ENCODE measurements at places on chromosomes 12 and 14. TPM values are rescaled to one million over a fixed set of nuclear protein-coding genes. Genes with fewer than 3 reads are reported as not detected.

TAC3 gene
- total RNA-seq = not detected

R3HDM2 gene
- 22.5 TPM for total RNA-seq

PTGER2 gene
- total RNA-seq = not detected

ADCY6 gene
- total RNA-seq = 20.0 TPM

LRTM2 gene
- total RNA-seq = 2.5 TPM

RNASE3 gene
- not detected for total RNA-seq

MAP1LC3B2 gene
- 3.8 TPM for total RNA-seq

ZFHX2 gene
- total RNA-seq = 5.5 TPM

SIX4 gene
- total RNA-seq = 1.7 TPM

SLC25A29 gene
- 54.1 TPM for total RNA-seq

SLC7A7 gene
- total RNA-seq = 0.94 TPM

- ATAC-seq = peak; percentile 27
These were observed 51.1 kb downstream of the RAB35 start for GRCh38 chr12:120065472-120065871.

- peak; percentile 24 for ATAC-seq
These were observed at the start of gene CCND2 for GRCh38 chr12:4273652-4274395. Gene CCND2 (plus strand): TSS chr12:4273762. CDS start chr12:4274041, 279 bp downstream.

DNA sequence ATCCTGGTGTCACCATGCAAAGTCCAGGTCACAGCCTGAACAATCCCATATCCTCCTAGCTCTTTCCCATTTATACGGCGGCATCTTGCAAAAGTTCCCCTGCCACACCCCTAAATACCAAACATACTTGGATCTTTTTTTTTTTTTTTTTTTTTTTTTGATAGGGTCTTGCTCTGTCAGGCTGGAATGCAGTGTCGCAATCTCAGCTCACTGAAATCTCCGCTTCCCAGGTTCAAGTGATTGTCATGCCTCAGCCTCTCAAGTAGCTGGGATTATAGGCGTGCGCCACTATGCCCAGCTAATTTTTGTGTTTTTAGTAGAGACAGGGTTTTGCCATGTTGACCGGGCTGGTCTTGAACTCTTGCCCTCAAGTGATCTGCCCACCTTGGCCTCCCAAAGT lies 451.3 kb downstream of the GLT1D1 start:
- ATAC-seq = no peak

- no peak for ATAC-seq
These were observed 151.4 kb downstream of the SSPN start for GRCh38 chr12:26346736-26347135.

DNA sequence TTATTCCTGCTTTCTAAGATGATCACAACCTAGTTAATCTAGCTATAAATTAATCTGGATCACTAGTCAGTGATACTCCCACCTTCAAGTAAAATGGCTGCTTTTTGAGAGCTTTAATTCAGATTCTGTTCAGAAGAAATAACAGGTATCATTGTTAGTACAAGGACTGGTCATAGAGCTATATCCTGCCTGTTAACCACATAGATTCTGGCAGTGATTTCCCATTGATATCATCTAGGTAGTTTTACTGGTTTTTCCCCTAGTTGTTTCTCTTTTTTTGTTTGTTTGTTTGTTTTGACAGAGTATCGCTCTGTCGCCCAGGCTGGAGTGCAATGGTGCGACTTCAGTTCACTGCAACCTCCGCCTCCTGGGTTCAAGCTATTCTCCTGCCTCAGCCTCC lies 39.0 kb upstream of the HIF1A start:
- no peak for ATAC-seq

DNA sequence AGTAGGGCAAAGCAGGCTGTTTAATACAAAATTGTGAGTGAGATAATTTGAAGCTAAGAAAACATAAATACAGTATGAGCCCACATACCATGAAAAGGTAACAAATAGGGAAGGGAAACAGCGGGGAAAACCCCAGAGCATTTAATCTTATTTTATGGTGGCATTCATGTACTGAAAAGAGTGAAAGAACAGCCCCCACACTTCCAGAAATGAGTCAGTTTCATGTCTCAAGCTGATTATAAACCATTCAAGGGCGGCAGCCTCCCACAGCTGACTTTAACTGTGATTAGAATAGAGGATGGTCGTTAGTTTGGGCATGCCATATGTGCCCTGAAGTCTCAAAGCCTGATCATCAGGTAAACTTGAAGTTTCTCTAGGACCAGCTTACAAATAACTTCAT lies 64.5 kb downstream of the FOXG1 start:
- ATAC-seq = no peak

DNA sequence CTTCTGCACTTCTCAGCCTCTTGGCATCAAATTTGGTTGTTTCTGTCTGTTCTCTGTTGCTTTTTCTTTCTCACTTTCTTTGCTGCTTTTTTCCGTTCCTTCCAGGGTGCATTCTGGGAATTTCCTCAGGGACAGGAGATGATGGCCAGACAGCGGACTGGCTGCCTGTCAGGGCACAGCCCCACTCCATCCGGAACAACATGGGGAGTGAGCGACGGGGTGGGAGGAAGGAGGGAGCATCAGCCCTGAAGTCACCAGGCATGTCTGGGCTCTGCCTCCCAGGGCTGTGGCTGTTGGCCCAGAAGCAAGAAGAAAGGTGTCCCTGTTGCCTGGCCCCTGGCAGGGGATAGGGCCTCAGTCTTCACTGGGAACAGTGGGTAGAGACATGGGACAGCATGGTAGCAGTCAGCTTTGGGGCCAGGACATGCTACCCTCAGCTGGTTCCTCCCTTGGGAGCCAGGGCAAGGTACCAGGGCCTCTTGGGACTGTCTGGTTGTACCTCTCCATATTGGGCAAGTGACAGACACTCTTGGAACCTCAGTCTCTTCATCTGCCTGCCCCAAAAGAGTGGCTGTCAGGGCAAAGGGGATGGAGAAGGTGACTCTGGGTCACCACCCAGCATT lies 8.6 kb downstream of the PGF start:
- peak; percentile 21 for ATAC-seq

DNA sequence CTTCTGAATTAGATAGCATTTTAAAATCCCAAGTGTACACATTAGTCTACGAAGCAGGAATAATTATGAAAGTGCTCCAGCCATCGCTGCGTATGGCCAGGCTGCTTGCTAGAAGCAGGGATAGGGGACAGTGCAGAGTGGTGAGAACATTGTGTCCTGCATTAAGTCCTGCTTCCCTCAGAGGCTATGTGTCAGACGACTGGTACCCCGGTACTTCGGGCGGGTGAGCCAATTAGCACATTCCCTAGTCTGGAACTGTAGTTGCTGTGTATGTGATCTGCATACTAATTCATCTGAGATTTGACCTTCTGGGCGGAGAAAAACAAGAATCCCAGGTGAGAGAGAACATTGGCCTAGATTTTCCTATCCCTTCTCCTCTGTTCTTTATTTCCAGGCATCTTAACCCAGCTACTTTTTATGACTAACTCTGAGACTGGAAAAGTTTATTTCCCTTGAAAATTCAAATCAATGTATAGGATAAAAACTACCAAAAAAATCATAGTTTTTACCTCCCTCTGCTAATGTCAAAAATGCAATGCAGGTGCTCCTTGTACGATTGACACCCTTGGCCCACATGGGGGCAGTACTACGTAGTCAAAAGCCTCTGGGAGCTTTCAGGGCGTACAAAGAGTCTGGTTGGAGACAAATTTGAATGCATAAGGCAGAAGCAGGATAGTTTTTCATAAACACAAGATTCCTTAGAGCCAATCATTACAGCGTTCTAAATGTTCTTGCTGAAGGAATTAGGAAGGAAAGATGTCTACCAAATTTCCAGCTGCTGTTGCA lies 764.3 kb downstream of the NOVA1 start:
- ATAC-seq = peak; percentile 72

DNA sequence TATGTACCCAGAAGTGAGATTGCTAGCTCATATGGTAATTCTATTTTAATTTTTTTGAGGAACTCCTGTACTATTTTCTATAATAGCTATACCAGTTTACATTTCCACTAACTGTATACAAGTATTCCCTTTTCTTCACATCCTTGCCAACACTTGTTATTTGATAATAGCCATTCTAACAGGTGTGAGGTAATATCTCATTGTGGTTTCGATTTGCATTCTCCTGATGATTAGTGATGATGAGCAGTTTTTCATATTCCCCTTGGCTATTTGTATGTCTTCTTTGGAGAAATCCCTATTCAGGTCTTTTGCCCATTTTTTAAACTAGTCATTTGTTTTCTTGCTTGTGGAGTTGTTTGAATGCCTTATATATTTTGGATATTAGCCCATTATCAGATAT lies 121.3 kb downstream of the BBS10 start:
- no peak for ATAC-seq

DNA sequence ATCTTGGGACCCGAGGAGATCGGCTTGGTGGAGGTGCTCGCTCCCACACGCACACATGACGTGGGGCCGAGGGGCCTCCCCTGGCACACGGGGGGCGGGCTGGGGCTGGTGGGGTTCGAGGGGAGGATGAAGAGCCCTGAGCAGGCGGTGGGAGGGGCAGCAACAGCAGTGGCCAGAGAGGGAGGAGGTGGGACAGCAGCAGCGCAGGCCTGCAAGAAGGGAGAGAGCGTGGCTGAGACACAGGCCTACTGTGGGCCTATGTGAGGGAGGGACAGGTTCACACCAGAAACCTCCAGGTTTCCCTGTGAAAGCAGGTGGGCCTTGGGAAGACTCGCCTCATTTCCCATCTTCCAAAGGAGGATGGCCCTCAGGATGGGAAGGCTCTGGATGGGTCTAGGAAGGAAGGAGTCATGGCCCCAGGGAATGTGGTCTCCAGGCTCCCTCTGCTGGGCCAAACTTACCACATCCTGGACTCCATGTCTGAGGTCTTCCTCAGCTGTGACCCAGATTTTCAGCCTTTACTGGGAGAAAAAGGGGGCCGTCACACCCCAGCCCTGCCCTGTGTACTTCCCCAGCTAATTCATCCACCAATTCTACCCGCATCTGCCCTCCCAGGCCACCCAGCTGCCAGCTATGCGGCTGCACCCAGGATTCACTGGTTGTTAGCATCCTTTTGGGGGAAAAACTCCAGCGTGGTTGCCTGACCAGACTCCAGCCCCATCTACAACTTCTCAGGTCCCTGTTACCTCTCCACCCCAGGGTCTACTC lies 2.8 kb downstream of the PIANP start:
- peak; percentile 75 for ATAC-seq

DNA sequence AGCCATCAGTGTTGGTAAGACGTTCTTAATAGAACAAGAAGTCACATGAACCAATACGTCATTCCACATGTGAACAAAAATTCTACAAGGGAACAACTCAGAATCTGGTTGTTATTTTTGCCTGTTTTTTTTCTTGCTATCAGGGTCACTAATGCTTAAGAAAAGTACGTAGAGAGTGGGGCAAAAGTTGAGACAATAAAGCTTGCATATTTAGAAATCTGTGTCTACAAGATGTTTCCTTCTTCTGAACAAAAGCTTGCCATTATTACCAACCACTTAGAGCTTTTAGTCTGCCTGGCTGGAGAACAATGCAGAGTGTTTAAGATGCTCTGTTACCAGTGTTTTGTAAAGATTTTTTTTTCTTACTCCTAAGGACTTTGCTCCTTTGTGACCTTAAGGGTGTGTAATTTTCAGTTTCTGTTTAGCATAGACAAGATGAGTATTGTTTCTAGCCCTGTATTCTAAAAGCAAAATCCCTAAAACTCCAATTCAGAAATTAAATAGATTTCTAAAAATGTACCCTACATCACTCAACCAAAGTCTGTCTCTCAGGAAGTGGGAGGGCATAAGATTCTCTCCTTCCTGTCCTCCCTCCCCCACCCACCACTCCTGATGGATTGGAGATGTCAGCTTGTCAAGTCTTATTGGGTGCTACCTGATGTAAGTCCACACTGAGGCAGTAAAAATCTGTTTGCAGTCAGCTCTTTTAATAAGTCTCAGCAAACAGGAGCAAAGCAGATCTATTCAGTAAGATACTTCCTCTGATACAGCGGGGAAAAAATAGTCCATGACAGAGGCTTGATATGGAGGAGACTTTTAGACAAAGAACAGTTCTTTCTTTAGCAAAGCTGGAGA lies 267.6 kb downstream of the GRIN2B start:
- peak; percentile 87 for ATAC-seq

DNA sequence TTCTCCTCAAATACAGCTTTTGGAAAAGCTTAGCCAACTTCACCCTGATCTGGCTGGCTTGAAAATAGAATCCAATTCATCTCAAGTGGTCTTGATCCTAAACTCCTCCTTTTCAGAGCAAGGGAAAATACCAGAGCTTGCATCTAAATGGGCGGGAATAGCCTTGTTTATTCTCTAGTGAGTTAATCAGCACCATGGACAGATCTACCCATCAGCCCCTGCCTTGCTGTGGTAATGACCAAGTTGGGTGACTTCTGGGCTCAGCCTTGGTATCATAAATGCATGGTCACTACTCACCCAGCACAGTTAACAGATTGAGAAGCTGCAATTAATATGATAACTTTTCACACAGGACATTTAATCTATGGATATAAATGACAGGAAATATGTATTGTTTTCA lies 196.6 kb downstream of the GLT1D1 start:
- no peak for ATAC-seq

DNA sequence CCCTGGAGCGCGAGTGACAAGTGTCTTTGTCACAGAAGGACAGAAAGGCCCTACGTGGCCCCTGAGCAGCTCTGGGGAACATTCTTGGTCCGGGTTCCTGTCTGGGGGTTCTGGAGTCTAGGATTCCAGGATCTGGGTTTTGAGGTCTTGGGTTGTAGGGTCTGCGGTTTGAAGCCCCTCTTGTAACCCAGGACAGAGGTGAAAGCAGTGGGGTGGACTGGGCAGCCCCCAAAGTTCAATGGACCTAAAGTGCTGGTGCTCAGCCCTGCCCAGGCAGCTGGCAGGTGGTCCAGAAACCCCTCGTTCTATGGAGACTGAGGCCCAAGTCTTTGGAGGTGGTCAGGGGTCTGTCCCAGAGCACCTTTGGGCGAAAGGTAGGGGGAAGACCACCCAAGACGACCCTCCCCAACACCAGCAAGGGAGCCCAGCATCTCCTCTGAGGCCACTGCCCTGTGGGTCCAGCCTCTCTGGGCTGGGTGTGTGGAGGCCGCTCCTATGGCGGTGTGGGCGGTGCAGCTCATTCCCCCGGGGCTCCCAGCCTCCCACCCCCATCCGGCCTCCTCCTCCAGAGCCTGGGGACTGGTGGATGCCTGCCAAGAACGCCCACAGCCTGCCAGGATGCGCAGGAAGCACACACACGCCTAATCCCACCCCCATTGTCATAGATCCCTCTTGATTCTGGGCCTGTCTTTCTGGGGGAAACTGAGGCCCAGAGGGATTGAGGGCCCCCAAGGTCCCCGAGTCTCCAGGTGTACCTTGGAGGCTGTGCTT lies 30.2 kb upstream of the ANKRD9 start:
- ATAC-seq = peak; percentile 3

- no peak for ATAC-seq
These were observed 27.3 kb downstream of the FRS2 start for GRCh38 chr12:69497308-69498026.

GRCh38 chr14:102723650-102724049 lies 53.6 kb upstream of the TRAF3 start:
- no peak for ATAC-seq

DNA sequence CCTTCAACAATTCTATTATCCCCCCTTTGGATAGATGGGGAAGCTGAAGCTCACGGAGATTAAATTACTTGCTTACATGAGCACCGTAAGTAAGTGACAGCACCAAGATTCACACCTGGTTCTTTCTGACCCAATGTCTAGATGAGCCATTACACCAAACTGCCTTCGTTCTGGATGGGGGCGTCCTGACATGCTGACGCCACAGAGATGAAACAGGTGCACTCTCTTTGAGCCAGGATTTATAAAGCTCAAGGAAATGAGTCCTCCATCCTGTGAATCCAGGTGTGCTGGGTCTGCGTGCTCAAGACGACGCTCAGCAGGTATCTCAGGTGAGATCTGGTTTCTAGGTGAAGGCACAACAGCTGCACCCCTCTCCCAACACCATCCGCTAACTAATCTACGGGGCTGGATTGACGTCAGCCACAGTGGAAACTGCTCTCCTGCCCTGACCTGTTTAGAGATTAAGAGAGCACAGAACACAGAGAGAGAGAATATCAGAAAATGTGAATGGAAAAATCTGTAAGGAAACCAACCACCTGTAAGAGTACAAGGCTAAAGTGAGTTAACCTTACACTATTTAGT lies 61.6 kb downstream of the KSR2 start:
- ATAC-seq = no peak
